SJSA1 (cell line): ENCODE measurements at places on chromosomes 1 and 21. TPM values are rescaled to one million over a fixed set of nuclear protein-coding genes. Genes with fewer than 3 reads are reported as not detected.

The PTP4A2 gene
- total RNA-seq, result 287 and 325 TPM in 2 replicates

DNA sequence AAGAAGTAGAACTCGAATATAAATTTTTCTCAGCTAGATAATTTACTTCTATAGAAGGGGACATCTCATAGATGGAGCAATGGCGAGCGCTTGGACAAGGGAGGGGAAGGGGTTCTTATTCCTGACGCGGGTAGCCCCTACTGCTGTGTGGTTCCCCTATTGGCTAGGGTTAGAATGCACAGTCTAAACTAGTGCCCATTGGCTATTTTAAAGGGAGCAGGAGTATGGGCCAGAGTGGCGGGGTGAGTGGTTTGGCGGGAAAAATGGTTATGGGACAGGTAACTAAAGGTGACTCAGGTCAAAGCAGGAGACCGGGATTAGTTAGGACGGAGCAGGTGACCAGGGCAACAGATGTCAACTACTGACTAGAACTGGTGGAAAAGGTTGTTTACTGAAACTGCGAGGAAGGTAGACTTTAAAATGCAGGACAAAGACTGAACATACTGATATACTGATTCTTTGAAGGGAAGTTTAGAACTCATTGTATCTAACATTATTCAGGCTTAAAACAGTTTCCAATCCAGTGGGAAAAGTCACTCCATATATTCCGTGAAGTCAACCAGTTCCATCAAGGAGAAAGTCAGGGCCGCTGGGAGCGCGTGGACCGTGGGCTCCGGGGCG, 940 bp upstream of the ATAD3A start:
- no peaks in the 10 kb centered on the region for H3K27me3 ChIP-seq
- DNase-seq, result no peak
- peak overlapping the region; percentile 92 for H3K4me3 ChIP-seq
- H3K4me1 ChIP-seq, result peaks cover 6% of the 10 kb centered on the region; the same call in 1 of the 2 replicates
- H3K27ac ChIP-seq, result peak overlapping the region; percentile 88

DNA sequence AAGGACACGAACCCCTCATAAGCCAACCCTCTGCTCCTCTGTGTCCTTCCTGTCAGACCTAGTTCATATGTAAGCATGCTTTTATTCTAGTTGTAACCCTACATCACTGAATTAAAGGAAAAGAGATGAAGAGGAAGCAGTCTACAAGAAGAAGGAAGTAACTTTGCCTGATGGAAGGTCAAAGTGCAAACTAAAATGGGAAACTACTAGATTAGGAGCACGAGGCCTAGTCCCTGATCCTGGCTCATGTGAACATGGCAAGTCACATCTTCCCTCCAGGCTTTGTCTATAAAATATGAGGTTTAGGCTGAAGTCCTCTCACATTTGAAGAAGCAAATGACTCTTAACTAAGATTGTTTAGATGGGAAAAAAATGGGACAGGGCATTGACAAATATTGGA, 13.2 kb downstream of the ZMYND12 start:
- no peak for DNase-seq
- H3K4me3 ChIP-seq, result no peak overlapping the region
- no peaks in the 10 kb centered on the region for H3K27me3 ChIP-seq
- no peaks in the 10 kb centered on the region for H3K36me3 ChIP-seq
- H3K4me1 ChIP-seq, result peaks cover under 1% of the 10 kb centered on the region

DNA sequence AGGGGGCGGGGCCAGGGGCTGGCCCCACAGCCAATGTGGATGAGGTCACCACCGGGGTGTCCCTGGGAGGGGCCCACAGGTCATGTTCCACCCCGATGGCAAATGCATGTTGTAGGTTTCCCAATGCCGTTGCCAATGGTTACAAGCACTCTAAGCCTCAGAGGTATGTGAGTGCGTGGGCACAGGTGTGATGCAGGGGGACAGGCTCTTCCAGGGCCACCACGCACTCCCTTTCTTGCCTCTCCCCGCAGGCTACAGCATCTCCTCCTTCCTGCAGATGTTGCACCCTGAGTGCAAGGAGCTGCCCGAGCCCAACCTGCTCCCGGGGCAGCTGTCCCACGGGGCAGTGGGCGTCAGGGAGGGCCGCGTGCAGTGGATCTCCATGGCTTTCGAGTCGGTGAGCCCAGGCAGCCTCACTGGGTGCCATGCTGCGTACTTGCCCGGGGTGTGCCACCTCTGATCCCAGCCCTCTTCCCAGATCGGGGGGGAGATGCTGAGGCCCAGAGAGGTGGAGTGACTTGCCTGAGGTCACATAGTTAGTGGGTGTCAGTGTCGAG, 52.4 kb downstream of the DISP3 start:
- H3K27ac ChIP-seq, result no peak overlapping the region
- no peaks in the 10 kb centered on the region for H3K4me1 ChIP-seq
- H3K27me3 ChIP-seq, result peaks cover 19% of the 10 kb centered on the region
- H3K4me3 ChIP-seq, result no peak overlapping the region

GRCh38 chr1:39006726-39007645, 15.9 kb downstream of the AKIRIN1 start:
- H3K36me3 ChIP-seq, result peaks cover 88% of the 10 kb centered on the region
- no peak overlapping the region for H3K4me3 ChIP-seq
- H3K4me1 ChIP-seq, result peaks cover 8% of the 10 kb centered on the region; the same call in 1 of the 2 replicates
- H3K27ac ChIP-seq, result no peak overlapping the region
- no peaks in the 10 kb centered on the region for H3K27me3 ChIP-seq

- no peak overlapping the region for H3K27ac ChIP-seq
- DNase-seq, result no peak
- peaks cover 11% of the 10 kb centered on the region for H3K4me1 ChIP-seq
- H3K36me3 ChIP-seq, result peaks cover 41% of the 10 kb centered on the region
- no peak overlapping the region for H3K4me3 ChIP-seq
These were observed 5.2 kb downstream of the SRM start for GRCh38 chr1:11054666-11055065.

The GDAP2 gene
- total RNA-seq, result 16.1 and 22.9 TPM in 2 replicates

DNA sequence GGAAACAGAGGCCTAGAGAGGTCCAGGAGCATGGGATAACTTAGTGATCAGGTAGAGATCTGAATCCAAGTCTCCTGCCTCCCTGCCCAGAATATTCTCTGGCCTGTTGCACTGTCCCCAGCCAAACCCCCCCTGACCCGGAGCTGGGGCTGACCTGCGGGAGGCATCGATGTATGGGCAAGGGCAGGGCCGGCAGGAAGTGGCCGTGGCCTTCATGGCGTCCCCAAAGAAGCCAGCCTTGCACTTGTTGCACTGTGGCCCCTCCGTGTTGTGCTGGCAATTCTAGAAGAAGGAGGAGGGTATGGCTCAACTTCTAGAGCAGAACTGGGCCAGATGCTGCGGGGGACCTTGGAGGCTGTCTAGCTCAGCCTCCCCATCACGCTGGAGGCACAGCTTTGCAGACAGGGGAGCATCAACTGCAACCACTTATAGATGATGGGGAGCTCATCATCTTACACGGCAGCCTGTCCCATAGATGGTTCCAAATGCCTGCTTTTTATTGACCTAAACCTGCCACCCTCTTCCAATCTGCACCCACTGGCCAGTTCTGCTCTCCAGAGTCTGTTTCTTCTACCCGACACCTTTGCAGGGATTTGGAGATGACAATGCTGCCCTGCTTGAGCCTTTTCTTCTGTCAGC, 58.2 kb downstream of the HSPG2 start:
- H3K36me3 ChIP-seq, result peaks cover 85% of the 10 kb centered on the region
- no peak overlapping the region for H3K4me3 ChIP-seq

DNA sequence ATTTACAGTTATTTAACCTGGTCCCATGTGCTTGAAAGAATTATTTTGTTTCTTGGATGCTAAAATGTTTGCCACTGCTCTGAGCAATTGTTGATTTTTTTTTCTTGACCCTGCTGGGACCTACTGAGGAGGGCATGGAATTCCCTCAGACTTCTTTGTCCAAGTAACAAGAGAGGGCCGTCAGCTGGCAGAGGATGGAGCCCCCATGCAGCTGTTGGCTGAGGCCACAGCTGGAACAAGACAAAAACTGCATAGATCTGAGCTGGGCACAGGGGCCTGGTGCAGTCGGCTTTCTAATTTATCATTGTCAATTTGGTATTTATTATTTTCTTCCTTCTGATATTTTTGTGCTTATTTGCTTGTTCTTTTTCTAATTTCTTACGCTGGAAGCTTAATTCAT, 39.6 kb upstream of the ABCG1 start:
- no peaks in the 10 kb centered on the region for H3K4me1 ChIP-seq
- DNase-seq, result no peak
- H3K27me3 ChIP-seq, result no peaks in the 10 kb centered on the region
- H3K4me3 ChIP-seq, result no peak overlapping the region
- no peaks in the 10 kb centered on the region for H3K36me3 ChIP-seq
